ENCODE measurements at places on chromosomes 1 and 21.
A peak's percentile ranks its signal among the peaks of the same experiment; 100 is the strongest.

- DNase-seq = no peak
These were observed 8.6 kb downstream of the SLC30A7 start for GRCh38 chr1:100904528-100904927.

DNA sequence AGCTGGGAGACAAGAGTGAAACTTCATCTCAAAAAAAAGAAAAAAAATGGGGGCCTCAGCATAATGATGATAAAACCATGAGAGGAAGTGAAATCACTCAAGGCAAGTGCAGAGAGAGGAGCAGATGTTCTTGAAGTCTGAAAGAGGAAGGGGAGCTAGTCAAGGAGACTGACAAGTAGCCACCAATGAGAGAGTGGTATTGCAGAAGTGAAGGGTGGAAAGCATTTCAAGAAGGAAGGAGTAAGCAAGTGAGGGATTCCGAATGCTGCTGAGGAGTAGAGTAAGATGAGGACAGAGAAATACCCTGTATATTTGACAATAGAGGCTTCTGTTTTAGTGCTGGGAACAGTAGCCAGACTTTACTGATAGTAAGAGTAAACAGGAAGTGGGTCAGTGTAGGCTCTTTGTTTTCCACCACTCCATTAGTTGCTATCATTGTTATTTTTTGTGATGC is 2.9 kb downstream of the TATDN3 start:
- no peak for DNase-seq

GRCh38 chr21:33127154-33127867 is 57.4 kb downstream of the OLIG1 start:
- DNase-seq = peak; percentile 59

- no peak for DNase-seq
These were observed 5.0 kb downstream of the MASP2 start for GRCh38 chr1:11042065-11042464.

- DNase-seq = no peak
These were observed 3.7 kb downstream of the VANGL2 start for GRCh38 chr1:160404094-160404493.
